ENCODE measurements at places on chromosomes 1 and 21.

- no peak for DNase-seq
These were observed 561 bp downstream of the KIF2C start for GRCh38 chr1:44740179-44740617.

DNA sequence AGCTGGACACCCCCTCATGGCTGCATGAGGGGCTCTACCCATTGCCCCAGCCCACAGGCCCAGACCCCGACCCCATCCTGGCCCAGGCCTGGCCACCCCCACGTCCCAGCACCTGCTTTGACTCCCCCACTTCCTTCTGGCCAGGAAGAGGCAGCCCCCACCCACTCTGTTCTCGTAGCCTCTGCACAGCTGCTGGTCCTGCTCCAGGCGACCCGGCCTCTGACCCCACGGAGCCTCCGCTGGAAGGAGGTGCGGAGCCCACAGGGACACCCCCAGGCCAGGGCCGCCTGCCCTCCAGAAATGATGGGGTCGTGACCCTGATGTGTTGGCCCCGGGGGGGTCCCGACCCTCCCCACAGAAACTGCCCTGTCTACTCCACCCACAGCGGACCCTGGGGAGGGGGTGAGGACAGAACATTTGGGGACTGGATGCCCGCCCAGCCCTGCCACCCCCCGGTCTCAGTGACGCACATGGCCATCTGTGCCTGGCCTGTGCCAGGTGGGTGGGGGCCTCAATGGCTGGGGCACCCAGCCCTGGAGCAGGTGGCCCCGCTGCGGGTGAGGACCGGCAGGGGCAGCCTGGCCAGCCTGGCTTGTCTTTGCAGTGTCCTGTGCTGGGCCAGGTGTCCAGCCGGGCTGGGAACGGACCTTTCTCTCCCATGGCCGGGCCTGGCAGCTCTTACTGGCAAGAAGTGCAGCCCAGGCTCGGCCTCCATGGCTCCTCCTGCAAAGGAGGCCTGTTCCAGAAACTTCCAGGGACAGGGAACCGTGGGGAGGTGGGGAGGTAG, 78.6 kb downstream of the MORN1 start:
- DNase-seq: no peak

GRCh38 chr1:2417083-2417832, 4.9 kb upstream of the PEX10 start:
- DNase-seq: no peak

GRCh38 chr1:168151935-168152334, 15.2 kb upstream of the GPR161 start:
- DNase-seq: no peak

DNA sequence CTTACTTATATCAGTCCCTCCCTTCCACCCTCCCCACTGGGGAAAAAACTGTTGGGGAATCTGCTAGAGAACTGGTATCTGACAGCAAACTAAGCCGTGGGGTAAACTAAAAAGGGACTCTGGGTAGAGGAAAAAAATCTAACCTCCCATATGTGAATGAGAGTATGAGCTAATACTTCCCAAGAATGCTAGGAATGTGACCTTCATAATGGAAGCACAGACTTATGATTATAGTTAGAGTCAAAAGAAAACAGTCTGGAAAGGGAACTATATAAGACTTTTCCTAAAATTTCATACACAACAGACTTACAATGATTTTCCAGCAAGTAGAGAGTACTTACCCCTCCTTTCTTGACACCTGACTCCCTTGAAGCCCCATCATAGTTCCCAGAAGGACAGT, 23.0 kb upstream of the RBBP5 start:
- no peak for DNase-seq

DNA sequence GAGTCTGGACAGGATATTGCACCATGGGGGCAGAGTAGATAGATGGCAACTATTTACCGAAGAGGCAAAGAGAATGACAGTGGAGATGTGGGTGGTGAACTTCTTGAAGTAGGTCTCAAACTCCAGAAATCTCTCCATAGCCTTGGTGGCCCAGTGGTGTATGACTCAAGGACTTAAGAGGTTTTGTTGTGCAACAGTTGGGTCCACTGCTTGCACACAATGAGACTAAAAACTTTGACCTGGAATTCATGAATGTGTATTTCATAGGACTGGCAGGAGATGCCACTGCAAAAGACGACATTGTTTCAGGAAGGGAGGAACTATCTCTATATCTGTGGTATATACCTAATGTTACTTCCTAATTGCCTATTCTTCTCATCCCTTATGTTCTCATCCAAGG, 75.9 kb downstream of the ZSCAN20 start:
- DNase-seq: no peak

DNA sequence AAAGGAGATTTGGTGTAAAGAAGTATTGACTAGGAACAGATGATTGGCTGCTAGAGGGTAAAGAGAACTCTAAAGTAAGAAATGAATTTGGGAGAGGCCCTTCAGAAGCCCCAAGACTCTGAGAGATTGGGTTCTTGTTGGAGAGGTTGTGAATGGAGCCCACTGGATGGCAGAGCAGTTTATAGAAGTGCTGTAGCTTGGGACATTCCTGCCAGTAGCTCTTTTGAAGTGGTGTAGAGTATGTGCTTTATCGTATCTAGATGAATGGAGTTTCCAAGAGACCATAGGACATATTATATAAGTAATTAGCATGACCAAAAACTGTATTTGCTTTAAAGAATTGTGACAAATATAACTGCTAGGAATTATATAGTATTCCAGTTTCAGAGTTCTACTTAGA, 21.3 kb downstream of the USP25 start:
- no peak for DNase-seq

DNA sequence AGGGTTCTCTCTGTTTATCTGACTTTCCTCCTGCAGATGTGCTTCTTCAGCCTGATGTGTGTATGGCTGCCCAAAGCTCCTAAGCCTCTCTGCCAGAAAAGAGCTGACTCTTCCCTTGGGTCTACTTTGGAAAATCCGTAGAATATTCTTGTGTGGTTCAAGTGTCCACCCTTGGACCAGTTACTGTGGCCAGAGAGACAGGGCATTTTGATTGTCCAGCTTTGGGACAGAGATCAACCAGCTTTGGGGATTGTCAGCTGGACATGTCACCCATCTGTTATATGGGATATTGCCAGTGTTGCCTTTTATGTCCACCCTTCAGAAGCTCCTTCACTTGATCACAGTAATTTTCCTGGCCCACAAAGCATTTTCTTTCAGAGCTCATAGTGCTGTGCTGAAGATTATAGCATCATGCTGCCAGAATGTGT, 126.2 kb upstream of the L1TD1 start:
- no peak for DNase-seq

DNA sequence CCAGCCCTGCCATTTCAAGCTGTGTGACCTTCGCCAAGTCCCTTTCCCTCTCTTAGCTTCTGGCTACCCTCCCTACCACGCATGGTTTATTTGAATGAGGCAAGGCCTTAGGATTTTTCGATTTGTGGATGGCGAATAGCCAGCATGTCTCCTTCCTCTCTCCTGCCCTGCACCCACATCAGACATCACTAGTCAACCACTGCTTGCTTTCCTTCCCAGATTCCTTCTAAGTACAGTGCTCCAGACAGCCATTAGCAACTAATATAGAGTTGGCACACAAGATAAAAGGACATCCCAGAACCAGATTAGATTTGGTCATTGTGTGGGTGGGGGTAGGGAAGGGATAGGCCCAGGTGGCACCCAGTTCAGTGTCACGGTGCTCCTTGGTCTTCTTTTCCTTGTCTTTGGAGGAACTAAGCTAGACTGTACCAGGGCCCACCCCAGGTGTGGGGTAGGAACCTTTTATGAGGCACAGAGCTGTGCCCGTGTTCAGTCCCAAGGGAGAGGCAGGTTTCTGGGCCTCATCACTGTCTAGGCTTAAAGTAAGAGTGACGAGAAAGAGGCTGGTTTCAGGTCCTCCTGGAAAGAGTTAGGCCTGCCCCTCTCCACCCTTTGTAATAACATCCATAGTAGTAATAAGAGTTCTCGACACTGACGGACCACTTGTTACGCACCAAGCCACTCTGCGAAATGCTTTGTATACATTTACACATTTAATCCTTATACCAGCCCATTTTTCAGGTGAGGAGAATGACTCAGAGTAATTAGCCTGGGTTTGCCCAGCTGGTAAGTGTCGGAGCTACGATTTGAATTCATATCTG, 8.6 kb downstream of the ALPL start:
- DNase-seq: no peak

DNA sequence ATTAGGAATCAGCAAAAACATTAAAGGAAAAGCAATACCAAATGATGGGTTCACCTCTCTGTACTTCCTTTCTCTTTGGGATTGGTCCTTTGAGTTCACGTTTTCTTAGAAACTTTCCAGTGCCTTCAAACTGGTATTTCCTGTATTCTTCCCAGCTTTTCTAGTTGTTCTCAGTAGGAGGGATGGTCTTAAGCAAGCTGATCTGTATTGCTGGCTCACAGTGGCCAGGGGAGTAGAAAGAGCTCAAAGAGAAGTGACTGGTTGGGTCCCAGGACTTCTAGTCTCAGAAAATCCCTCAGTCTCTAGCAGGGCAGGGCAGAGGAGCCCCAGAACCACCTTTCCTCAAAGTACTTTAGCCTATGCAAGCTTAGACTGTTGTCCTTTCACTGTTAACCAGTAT, 10.1 kb upstream of the USP24 start:
- no peak for DNase-seq

DNA sequence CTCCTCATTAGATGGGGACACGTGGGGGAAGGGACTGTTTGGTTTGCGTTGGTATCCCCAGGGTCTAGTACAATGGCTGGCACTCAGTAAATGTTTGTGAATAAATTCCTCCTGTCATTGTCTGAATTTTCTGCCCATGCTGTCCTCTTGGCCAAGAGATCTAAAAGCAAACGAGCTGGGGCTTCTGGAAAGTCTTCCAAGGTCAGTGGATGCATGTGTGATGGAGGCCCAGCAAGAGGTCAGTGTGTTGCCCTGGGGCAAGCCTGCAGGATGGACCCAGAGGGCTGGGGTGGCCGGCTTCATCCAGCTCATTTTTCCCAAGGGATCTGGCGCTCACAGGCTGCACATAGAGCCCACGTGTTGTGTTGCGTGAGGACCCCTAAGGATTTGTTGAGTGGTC, 30.0 kb upstream of the JUN start:
- no peak for DNase-seq

- DNase-seq: no peak
These were observed 18.6 kb upstream of the PRDM15 start for GRCh38 chr21:41897700-41898099.

DNA sequence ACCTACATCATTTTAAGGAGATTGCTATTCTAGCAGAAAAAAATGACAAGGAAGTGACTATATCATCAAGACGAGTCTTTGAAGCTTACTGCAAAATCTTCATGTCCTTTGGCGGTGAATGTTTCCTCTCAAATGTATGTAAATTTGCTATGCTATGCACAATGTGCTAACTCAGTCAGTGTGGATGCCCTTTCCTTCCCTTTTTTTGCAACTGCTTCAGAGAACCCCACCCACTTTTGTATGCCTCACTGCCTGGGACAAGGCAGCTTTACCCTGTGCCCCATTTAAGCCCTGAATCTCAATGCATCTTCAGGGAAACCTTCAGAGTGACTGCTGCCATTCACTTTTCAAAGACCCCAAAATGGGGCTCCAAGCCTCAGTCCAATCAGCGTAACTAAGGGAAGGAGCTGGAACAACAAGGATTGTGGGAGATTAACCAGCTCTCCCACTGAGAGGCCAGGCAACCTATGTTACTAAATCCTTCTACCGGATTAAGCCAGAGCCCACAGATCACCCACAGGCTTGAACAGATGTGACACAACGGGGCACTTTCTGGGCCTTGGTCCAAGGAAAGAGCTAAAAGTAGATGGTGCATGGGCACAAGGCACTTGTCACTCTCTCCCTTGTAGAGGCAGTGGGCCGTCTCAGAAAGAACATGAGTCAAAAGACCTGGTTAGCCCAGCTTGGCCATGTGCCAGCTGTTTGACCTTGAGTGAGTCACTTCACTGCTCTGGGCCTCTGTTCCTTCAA, 154.4 kb downstream of the PLPP3 start:
- no peak for DNase-seq

- no peak for DNase-seq
These were observed 54.4 kb downstream of the NAV1 start for GRCh38 chr1:201593200-201593921.

DNA sequence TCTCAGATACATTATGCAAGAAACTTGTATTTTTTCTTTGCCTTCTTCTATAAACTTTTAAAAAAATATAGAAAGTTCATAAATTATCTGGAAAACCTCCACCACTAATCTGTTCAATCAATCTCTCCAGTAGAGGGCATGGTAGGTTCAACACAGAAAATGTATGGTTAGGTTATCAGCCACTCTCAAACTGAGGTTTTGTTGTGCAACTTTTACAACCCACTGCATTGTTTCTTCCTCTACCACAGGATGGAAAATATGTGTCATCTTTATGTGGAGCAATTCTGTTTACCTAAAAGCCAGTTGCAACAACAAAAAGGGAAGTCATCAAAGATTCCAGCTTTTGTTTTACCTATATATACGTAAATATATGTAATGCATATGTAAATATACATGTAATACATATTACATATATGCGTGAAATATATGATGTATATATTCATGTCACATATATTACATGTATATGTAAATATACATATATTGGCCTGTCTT, 3.0 kb upstream of the RGS2 start:
- DNase-seq: no peak

- no peak for DNase-seq
These were observed 11.9 kb downstream of the XKR8 start for GRCh38 chr1:27971674-27972073.

DNA sequence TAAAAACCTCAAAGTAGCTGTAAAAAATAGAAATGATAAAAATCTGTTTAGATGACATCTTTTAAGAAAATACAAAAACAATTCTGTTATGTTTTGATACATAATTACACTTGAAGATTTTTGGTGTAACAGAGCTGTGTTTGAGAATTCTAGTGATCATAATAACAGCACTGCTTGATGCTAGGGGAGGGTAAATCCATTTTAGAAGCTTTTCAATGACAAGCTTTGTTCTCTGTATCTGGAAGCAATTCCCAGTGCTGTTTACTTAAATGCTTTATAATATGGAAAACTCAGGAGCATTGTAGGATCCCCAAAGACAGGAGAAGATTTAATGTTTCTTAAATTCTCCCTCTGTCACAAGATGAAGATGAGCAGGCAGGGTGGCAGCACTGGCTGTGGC, 359.3 kb downstream of the PDE4B start:
- DNase-seq: no peak

- DNase-seq: no peak
These were observed 45.3 kb downstream of the NR5A2 start for GRCh38 chr1:200072636-200073285.

GRCh38 chr1:204072931-204073836, at the start of gene SOX13:
Gene SOX13, plus strand, starts transcription at chr1:204073115. Its CDS starts 39,801 bp downstream, at chr1:204112916.
- no peak for DNase-seq

- no peak for DNase-seq
These were observed 53.8 kb upstream of the LRRC8C start for GRCh38 chr1:89578946-89579684.

- no peak for DNase-seq
These were observed 343.4 kb downstream of the MATN1 start for GRCh38 chr1:30379684-30380624.

- no peak for DNase-seq
These were observed 13.6 kb upstream of the LRRC3 start for GRCh38 chr21:44441581-44442265.

GRCh38 chr1:171916315-171916771, 75.0 kb downstream of the DNM3 start:
- no peak for DNase-seq

GRCh38 chr1:163093579-163093978, 24.4 kb downstream of the RGS4 start:
- DNase-seq: no peak

- no peak for DNase-seq
These were observed 60.5 kb downstream of the USP24 start for GRCh38 chr1:55154616-55155015.

GRCh38 chr1:161498646-161499045, 6.6 kb upstream of the FCGR2A start:
- DNase-seq: no peak

GRCh38 chr21:23471877-23472276, 2135.4 kb downstream of the MRPL39 start:
- DNase-seq: no peak

All from activated CD8-positive, alpha-beta memory T cell treated with anti-CD3 and anti-CD28 coated beads for 4 hours (primary cell).